Inflammatory macrophage treated with lipopolysaccharide for 1 hour (primary cell): ENCODE measurements at places on chromosomes 4 and X.

DNA sequence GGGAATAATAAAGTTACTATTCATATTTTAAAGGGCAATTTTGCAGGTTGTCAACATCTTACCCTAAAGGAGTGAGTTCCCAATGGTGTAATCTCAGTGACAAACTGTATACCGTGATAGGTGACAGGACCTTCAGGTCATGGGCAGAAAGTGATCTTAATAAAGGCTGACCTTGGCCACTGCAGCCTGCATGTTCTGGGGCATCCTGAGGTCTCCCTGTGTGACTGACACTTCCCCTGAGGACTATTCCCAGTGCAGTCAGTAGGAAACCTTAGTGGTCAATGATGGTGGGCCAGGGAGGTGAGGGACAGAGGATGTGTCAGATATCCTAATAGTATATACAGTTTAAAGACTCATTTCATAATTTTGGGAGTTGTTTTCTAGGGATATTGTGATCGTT, 137.2 kb downstream of the SHROOM3 start:
- no peak for DNase-seq

DNA sequence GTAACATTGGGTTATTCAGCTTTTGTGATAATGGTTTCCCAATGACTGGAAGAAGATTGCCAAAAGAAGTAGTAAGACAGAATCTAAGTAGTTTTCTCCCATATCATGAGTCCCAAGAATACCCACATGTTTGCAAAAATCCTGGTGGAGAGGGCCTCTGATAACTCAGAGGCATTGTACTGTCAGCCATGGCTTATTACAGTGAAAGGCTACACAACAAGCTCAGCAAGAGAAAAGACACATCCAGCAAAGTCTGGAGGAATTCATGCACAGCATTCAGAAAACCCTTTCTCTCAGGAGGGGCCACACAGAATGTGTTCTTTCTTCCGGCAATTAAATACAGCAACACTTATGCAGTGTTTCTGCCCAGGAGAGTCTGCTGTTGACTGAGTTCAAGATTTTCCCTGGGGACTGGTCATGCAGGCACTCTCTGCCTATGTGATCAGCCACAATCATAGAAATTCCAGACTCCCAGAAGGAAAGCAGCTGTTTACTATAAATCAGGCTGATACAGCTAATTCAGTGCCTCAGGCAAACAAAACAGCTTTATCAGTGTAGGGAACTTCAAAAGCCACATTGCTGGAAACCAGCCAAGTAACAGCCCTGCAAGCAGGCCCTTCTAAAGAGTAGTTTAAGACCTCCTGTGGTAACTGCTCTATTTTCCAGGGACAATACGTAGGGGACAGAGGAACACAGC, 937.1 kb downstream of the CCSER1 start:
- no peak for DNase-seq

DNA sequence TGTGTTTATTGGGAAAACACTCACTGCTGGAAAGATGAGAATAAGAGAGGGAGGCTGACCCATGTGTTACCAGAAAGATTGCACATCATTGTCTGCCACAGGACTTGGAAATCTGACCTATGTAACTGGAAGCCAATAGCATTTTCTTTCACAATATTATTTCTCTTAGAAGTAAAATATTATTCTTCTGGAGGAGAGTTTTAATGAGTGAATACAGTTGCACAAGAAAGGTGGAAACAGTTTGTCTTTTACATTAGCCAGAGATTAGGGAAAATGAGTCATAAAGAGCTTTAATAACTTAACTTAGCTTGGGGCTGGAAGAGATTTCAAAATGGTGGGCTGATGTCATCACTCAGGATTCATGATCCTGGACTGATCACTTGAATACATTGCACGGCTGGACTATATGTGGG, 31.5 kb upstream of the LNX1 start:
- DNase-seq, result no peak

DNA sequence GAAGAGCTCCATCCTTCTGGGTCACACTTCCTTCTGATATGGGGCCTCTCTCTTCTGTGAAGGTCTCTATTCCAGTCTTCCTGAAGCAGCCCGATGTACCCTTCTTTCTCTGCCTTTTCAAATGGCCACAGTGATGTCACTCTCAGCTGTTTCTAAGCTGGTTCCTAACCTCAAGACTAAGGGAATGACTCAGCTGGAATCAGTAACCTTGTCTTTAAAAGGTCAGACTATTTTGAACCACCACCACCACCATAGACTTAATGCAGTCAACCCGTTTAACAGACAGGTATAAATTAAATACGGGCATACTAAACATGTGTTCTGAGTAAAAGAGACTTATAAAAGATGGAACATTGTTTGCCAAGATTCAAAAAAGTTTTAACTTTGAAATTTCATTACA, 121.0 kb downstream of the PPA2 start:
- no peak for DNase-seq

DNA sequence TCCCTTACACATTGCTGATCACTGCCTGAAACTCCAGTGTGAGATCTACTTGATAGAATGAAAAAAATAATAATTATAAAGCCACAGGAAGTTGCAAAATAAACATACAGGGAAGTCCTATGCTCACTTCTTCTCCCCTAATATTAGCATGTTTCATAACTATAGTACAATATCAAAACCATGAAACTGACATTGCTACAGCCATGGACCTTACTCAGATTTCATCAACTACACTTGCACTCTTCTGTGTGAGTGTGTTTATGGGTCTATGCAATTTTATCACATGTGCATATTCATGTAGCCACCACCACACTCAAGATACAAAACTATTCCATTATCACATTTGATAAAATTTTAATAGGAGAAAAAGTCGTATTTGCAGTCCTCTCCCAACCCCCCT, 57.3 kb downstream of the SPINK2 start:
- peak; percentile 54 for DNase-seq

- DNase-seq, result no peak
Measured at GRCh38 chrX:123899701-123900100, 39.8 kb downstream of the XIAP start.

DNA sequence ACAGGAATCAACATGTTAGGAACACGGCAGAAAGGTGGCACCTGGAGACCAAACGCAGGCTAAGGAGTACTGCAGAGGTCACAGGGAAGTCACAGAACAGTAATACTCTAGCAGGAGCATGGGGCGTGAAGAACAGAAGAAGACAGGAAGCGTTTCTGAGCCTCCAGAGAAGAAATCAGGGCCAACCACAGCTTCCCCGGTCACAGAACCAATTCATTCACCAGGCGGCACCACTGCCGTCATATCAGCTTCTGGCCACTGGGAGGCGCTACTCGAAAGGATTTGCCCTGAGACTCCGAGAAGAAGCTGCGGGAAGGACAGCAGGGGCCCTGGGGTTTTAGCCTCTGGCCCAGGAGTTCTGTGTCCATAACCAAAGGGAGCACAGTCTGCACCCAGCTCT, 78.0 kb upstream of the DRD5 start:
- DNase-seq, result peak; percentile 52

GRCh38 chr4:56863441-56864139, 42.1 kb upstream of the SPINK2 start:
- DNase-seq, result peak; percentile 55

- DNase-seq, result no peak
Measured at GRCh38 chr4:90234916-90235547, 107.8 kb downstream of the CCSER1 start.
